ENCODE measurements at places on chromosomes 3 and 15.

DNA sequence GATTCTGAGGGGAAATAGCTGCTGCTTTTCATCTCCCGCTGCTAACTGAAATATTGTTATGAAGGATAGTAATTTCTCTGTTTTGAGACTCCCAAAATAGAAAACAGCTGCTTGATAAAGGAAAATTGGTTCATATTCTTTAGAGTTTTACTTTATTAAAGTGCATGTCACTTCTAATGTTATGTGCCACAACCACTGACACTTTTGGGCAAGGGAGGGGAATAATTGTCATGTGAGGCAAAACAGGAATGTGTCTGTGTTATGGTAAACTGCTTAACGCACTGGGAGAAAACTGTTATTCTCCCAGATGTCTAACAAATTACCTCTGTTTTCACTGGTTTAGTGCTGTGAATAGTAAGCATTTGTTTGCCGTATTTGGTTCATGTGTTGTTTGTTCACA, 201.6 kb downstream of the PDZRN3 start:
- DNase-seq: no peak

- DNase-seq: no peak
Observed at GRCh38 chr15:53226559-53226958, 436.4 kb upstream of the ONECUT1 start.

DNA sequence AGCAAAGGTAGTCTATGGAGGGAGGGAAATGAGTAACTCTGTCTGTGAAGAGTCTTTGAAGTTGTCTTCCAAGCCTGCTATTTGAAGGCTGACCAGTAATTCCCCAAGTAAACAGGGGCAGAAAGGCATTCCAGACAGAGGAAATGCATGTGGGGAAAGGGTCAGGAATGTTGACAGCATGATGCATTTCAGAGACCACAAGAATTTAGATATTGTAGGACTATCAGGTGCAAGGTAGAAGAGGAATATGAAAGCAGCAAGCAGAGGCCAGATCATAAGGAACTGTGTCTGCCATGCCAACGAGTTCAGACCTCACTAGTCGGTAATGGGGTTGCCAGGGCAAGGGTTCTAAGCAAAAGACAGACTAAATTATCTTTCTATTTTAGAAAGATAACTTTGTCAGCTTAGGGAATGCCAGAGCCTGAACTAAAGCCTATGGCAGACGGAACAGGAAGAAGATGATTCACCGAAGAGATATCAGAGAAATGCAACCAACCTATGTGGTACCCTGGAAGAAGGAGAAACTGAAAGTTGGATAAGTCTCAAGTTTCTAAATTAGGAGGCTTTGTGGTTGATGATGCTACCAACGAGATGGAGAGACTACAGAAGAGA, 327.0 kb upstream of the RORA start:
- DNase-seq: no peak

DNA sequence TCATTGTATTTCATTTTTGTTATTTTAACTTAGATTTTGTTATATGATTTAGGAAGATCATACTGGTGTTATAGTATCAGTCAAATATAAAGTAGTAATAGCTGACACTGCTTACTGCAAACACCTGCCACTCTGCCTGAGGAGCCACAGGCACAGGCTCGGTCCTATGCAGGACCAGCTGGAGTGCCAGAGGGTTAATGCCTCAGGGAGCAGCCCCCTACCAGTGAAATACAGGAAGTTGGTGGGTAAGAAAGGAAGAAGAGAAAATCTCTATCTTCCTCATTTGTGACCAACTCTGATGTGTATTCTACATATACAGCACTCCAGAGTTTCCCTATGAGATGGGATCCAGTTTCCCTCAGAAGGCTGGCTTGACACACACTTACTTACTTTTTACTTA, 593.3 kb downstream of the UNC13C start:
- DNase-seq: no peak

GRCh38 chr3:117052395-117052794, 342.8 kb downstream of the TUSC7 start:
- no peak for DNase-seq

DNA sequence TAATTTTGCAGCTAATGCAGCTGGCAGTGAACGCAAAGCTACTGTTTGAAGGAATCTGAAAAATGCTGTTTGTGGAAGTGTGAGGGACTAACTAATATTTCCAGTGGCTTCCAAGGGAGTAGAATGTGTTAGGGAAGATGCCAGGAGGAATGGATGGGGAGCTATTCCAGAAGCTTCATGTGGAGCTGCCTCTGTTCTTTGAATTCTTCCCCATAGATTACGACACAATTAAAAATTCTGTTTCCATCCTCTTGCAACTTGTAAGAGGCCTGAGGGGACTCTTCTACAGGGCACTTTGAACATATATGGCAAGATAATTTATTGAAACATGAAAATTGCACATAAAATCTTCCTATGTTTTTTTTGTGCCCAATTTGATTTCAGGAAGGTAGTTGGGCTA, 74.3 kb upstream of the CTXND1 start:
- no peak for DNase-seq

GRCh38 chr3:134646086-134646485, 4.7 kb downstream of the KY start:
- DNase-seq: no peak

GRCh38 chr3:135622656-135623055, 342.9 kb upstream of the PPP2R3A start:
- DNase-seq: no peak

- DNase-seq: no peak
Observed at GRCh38 chr3:143507735-143508580, 340.3 kb downstream of the SLC9A9 start.

DNA sequence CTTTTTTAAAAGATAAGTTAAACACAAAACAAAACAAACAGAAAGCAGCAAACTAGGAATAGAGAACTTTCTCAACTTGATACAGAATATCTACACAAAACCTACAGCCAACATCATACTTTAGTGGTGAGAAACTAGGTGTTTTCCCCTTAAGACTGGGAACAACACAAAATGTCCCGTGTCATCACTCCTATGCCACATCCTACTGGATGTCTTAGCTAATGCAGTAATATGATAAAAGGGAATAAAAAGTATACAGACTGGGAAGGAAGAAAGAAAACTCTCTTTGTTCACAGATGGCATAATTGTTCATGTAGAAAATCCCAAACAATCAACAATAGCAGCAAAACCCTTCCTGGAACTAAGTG, 45.9 kb downstream of the TMEM45A start:
- no peak for DNase-seq

GRCh38 chr15:92864127-92864814, 35.9 kb upstream of the CHD2 start:
- no peak for DNase-seq

DNA sequence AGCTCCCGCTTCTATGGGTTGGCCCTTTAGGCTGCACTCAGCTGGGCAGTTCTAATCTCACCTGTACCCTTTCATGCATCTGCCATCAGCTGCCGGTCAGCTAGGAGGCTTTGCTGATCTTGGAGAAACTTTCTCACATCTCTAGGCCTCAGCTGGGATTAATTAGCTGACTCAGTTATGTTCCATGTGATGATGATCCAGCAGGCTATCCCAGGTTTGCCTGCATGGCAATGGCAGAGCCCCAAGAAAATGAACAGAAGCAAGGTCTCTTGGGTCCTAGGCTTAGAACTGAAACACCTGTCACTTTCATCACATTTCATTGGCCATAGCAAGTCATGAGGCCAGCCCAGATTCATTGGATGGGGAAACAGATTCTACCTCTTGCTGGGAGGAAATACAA, 304.6 kb upstream of the TBC1D5 start:
- no peak for DNase-seq

DNA sequence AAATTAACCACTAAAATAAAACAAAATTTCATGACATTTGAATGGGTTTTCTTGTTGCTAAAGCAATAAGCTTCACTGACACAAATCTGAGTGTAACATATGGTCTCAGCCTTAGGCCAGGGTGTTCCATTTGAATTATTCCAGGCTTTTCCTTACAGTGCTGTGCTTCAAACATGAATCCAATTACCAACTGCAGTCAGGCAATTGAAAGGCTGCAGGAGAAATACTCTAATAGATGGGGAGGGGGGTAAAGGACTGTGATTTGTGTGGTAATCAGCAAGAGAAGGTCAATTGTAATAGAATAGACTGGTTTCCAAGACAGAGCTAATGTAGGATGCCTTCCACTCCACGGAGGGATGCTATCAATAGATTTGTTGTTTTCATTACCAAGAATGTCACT, 466.7 kb downstream of the C3orf38 start:
- DNase-seq: no peak

GRCh38 chr3:32285891-32286290, 47.4 kb downstream of the CMTM8 start:
- DNase-seq: no peak

GRCh38 chr15:39878406-39878785, 41.7 kb downstream of the GPR176 start:
- no peak for DNase-seq

GRCh38 chr3:14262867-14263266, 84.2 kb downstream of the LSM3 start:
- no peak for DNase-seq

DNA sequence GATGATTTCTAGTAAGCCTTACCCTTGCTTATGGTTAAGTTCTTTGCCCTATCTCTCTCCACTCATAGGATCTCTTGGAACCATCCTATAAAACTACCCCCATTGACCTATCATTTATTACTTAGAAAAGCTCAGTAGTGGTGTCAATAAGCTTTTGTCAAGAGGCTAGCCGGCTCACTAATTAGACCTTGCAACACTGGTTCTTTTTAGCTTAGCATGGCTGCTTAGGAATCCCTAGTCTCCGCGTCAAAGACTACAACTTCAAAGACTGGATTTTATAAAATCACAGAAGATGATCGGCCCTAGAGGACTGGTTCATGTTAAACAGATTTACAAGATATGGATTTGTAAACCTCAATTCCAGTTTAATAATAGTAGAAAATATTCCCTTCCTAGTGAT, 7.6 kb downstream of the PPARG start:
- no peak for DNase-seq

- DNase-seq: no peak
Observed at GRCh38 chr15:75646944-75647364, 758 bp upstream of the SNX33 start.

GRCh38 chr15:63401714-63402497, 20.3 kb upstream of the CA12 start:
- no peak for DNase-seq

GRCh38 chr15:73754461-73754860, 1.3 kb upstream of the INSYN1 start:
- DNase-seq: no peak

GRCh38 chr3:76403556-76403955, 618.2 kb upstream of the ZNF717 start:
- DNase-seq: no peak

DNA sequence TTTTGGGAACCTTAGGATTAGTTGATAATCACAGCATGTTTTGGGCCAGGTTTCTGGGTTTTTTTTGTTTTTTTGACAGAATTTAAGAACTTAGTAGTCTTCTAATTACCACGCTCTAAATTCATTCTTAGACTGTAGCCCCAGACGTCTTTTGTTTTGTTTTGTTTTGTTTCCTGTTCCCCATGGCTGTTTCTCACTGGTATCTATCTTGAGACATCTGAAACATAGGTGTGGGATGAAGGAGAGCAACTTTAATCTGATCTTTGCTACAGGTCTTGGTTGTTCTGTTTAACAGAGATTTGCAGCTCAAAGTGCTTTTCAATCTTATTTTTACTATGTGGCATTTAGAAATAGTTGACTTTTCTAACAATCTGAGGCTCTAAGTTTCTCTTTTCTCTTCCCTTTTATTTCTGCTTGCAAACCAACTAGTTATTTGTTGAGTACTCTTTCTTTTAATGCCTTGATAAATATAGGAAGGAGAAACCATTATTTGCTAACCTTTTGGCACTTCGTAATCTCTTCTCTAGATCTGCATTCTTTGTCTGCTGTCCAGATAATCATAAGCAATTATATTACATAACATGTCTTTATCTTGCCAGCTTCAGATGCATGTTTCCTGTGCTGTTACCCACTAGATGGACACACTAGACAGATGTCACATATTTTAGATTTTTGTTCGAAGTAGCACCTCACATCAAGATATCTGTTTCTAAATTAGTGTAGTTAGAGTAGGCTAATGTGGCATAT, 40.9 kb downstream of the FBXL2 start:
- DNase-seq: no peak

- DNase-seq: no peak
Observed at GRCh38 chr3:163422671-163423070, 1655.6 kb downstream of the SI start.

GRCh38 chr3:63896332-63897030, 15.7 kb downstream of the SCAANT1 start:
- no peak for DNase-seq

- DNase-seq: no peak
Observed at GRCh38 chr15:25469377-25469776, 30.6 kb upstream of the UBE3A start.

DNA sequence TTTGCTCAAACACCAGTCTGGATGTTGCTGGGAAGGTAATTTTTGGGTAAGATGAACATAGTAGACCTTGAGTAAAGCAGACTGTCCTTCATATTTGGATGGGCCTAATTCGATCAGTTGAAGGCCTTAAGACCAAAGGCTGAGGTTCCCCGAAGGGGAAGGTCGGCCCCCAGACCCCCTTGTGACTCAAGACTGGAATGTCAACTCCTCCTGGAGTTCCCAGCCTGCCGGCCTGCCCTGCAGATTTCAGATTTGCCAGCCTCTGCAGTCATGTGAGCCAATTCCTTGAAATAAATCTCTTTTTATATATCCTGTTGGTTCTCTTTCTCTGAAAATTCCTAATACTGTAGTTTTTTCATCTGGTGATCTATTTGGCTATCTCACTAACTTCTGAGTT, 146.5 kb downstream of the APBA2 start:
- no peak for DNase-seq

- no peak for DNase-seq
Observed at GRCh38 chr3:30775040-30775439, 119.4 kb downstream of the GADL1 start.

GRCh38 chr3:155352900-155353490, 59.5 kb upstream of the STRIT1 start:
- DNase-seq: no peak

DNA sequence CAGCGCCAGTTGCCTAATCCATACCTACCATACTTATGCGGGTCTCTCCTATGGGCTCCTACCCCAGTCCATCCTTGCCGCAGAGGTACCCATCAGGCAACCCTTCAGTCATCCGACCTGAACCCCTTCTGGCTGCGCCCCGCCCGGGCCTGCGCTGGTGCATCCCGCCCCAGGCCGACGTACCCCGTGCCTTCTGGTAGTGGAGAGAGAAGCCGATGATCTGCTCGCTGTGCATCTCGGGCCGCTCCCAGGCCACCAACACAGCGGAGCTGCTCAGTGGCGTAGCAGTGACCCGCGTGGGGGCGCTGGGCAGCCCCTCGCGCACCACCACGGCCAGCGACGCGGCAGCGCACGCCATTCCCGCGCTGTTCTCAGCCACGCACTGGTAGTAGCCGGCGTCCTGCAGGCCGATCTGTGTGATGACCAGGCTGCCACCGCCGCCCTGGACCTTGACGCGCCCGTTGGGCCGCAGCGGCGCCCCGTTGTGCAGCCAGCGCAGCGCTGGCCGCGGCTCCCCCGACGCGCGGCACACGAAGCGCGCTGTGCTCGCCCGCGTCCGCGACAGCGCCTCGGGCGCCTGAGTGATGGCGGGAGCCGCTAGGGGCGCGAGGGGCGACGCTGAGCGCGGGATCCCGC, 17.9 kb upstream of the IGDCC3 start:
- no peak for DNase-seq

- no peak for DNase-seq
Observed at GRCh38 chr3:176976586-176976985, 220.7 kb downstream of the TBL1XR1 start.

- DNase-seq: no peak
Observed at GRCh38 chr3:67384016-67384415, 270.4 kb downstream of the SUCLG2 start.

GRCh38 chr15:66566963-66567531, 1.2 kb upstream of the LCTL start:
- peak; percentile 3 for DNase-seq
